HS-27A (cell line): ENCODE measurements at places on chromosomes 3 and 15.

GRCh38 chr3:161117646-161118045 lies 12.5 kb upstream of the B3GALNT1 start:
- DNase-seq = no peak

DNA sequence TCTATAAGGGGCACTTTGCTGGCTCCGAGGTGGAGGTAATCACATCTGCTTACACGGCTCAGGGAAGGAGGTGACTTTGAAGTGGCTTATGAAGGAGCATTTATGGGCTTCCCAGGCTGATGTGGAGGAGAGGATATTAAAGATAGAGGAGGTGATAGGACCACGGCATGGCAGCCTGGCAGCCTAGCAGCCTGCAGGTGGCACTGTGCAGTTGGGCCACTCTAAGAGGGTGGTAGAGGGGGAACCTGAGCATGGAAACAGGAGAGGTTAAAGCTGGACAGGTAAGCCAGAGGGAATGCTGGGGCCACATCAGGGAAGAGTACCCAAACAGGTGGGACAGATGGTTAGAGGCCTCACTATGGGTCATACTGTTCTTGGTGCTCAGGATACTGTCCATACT lies 375.0 kb downstream of the WDR72 start:
- no peak for DNase-seq

DNA sequence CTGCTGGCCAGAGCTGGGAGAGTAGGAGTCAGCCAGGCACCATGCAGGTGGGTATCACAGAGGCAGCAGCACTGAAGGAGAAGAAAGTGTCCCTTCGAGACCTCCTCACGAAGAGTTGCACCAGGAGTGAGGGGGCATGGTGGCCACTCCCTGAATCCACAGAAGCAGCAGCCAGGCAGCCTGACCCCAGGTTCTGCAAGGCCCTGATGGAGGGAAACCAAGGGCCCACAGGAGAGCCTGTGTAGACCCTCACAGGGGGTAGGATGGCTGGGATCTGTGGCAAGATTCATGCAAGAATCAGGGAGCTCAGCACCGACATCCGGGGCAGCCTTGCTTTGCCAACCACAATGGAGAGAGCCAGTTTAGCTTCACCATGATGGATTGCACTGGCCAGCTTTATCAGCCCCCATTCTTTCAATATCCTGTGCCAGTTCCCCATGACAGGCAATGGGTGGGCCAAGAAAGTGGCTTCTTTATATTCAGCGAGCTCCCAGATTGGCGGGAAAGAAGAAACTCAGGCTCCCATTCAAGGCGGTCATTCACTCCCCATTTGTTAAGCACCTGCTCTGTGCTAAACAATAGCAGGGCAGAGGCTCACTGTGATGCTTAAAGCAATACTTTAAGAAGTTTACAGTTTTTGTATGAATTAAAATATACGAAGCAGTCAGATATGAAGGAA lies 33.5 kb upstream of the TBC1D21 start:
- no peak for DNase-seq

DNA sequence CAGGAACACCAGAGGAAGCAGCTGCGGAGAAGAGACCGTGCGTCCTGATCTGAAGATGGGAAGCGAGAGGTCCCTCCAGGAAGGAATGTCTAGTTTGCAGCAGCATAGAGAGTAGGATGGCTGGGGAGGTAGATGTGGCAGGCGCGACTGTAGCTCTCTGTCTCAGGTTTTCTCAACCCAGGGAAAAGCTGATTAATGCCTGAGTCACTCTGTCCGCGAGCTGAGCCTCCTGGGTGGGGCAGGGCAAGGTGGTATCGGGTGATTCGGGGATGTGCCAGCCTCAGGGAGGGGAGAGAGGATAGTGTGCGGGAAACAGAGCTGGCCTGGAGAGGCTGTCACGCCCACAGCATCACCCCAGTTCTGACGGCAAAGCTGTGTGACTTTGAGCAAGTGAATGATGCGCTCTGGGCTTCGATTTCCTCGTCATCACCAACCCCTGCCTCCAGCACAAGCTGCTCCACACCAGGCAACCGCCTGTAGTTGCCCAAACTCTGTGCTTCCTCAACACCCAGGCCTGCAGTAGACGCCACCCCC lies 28.4 kb downstream of the CPN2 start:
- DNase-seq = peak; percentile 68

- DNase-seq = no peak
These were observed 34.0 kb downstream of the WWTR1 start for GRCh38 chr3:149623824-149624223.

GRCh38 chr3:37139567-37140052 lies 34.8 kb downstream of the LRRFIP2 start:
- DNase-seq = no peak

- DNase-seq = no peak
These were observed 14.9 kb downstream of the ATP11B start for GRCh38 chr3:182808041-182808770.

DNA sequence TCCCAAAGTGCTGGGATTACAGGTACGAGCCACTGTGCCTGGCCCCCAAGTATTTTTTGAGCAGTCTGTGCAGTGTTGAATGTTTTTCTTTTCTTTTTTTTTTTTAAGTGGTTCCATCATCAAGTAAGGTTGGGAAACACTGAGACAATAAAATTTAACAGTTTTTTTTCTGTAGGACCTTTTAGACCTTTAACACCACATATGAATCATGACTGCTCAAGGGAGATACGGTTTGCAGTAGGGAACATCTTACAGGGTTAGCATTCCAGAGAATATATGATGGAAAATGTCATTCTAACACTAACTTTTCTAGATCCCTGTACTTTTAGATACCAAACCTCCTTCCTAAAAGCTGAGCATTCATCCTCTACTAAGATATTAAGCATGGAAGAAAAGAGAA lies 41.7 kb downstream of the SNX4 start:
- no peak for DNase-seq

GRCh38 chr15:88132499-88132898 lies 124.0 kb downstream of the NTRK3 start:
- DNase-seq = no peak

GRCh38 chr3:195421400-195421799 lies 21.4 kb downstream of the ACAP2 start:
- no peak for DNase-seq
